ENCODE measurements at places on chromosomes 4 and X. TPM values are rescaled to one million over a fixed set of nuclear protein-coding genes. Genes with fewer than 3 reads are reported as not detected.

- no peaks in the 10 kb centered on the region for H3K36me3 ChIP-seq
- H3K4me3 ChIP-seq = no peak overlapping the region
- DNase-seq = no peak
- peaks cover 1% of the 10 kb centered on the region for H3K27me3 ChIP-seq
- H3K4me1 ChIP-seq = no peaks in the 10 kb centered on the region
These were observed 93.2 kb upstream of the AP1S2 start for GRCh38 chrX:15947648-15948317.

- H3K4me1 ChIP-seq = peaks cover 36% of the 10 kb centered on the region
- H3K36me3 ChIP-seq = peaks cover 1% of the 10 kb centered on the region
- no peak overlapping the region for H3K4me3 ChIP-seq
- H3K27ac ChIP-seq = no peak overlapping the region
These were observed 4.8 kb upstream of the STBD1 start for GRCh38 chr4:76301775-76302162.

GRCh38 chr4:139144911-139145551, 32.0 kb downstream of the ELF2 start:
- H3K27me3 ChIP-seq = no peaks in the 10 kb centered on the region
- peaks cover 11% of the 10 kb centered on the region for H3K4me1 ChIP-seq
- no peak overlapping the region for H3K27ac ChIP-seq
- peaks cover 2% of the 10 kb centered on the region for H3K36me3 ChIP-seq
- H3K4me3 ChIP-seq = no peak overlapping the region

Gene GAGE12H
- not detected for total RNA-seq

DNA sequence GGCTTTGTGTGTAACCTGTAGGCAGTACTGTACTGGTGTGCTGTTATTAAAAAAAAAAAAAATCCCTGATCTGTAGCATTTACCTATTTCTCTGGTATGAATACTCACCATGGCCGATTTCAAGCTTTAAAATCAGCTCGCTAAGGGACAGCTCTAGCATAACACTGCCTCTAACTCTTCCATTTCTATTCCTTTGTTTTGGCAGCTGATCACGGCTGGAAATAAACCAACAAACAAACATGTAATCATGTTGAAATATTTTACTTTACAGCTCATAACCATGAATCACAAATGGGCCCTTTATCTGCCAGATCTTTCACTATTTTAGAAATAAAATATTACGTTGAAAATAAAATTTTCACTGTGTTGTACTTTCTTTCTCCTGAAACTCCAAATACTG, 60.5 kb upstream of the IL15 start:
- no peak overlapping the region for H3K27ac ChIP-seq
- no peaks in the 10 kb centered on the region for H3K36me3 ChIP-seq
- no peak overlapping the region for H3K4me3 ChIP-seq

Data from activated CD8-positive, alpha-beta T cell treated with anti-CD3 and anti-CD28 coated beads for 36 hours (primary cell).